Stimulated activated CD4-positive, alpha-beta T cell treated with anti-CD3 and anti-CD28 coated beads, Interleukin-15, amount 100 ng/mL, for 1 hour (primary cell): ENCODE measurements at places on chromosomes 12 and 14.

DNA sequence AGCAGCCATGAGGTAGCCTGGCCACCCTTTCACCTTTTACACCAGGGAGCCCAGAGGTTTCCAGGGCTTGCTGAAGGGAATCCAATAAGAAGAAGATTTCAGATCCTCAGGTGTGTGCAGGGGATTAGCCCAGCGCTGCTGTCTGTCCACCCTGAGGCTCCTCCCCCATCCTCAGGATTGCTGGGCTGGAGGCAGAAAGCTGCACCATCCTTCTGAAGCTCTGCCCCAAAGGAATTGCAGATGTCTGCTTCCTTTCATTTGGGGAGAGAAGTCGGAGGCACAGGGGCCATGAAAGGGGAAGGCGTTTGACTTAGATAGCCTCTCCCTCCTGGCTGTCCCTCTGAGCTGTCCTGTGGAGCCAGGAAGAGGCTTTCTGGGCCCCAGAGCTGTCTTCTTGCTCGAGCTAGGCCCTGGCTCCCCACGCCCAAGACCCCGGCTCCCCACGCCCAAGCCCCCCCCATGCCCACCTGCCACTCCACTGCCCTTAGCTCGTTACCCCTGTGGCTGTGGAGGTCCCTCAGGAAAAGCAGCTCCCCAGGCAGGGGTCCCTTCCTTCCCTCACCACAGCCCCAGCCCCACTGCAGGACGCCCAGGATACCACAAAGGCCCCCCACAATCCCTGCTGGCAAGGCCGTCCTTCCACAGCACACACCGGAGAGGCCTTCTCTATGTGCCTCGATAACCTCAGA lies 359.0 kb downstream of the CACNA1C start:
- DNase-seq: no peak

- DNase-seq: no peak
Observed at GRCh38 chr14:71203306-71203705, 296.0 kb downstream of the PCNX1 start.

DNA sequence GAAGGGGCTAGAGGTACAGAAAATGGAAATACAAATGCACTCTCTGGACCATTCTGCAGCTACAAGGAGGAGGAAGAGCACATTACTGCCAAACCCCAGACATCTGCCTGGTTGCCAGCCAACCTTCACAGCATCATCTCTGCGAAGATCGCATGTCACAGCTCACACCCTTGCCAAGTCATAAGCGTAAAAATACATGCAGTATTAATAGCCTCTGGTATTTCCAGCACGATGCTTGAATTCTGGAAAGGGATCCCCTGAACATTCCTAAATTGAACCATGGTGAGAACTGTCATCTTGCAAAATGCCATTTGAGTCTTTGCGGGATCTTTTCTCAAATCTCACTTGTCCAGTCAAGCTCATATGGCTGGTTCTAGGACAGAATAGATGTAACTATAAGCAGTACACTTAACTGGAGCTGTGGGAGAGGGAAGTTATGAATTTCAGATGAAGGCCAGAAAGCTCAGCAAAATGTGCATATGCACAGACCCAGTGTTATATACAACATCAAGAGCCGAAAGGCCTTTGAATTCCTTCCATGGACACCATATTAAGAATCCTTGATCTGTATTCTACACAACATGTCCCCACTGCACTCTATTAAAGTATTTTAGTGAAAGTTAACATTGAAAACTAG lies 211.6 kb downstream of the DUSP6 start:
- DNase-seq: no peak

DNA sequence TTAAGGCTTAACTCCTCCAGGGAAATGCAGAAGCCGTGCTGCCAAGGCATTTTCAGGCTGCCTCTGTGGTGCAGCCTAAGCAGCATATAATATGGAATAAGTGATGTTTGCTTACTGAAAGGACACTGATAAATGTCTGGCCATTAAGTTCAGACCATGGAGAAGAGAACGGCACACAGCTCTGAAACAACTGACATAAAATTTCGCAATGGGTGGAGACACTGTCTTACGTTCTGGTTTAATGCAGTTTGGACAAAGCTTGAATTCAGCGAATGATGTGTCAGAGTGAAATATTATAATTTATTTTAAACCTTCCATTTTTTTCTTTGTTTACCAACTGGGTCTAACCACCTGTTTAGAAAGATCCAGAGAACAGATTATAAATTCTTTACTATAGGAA lies 27.2 kb upstream of the NRXN3 start:
- DNase-seq: no peak

GRCh38 chr12:115466076-115466475 lies 782.1 kb upstream of the TBX3 start:
- DNase-seq: no peak

- no peak for DNase-seq
Observed at GRCh38 chr12:92573104-92573503, 129.7 kb upstream of the PLEKHG7 start.

- DNase-seq: no peak
Observed at GRCh38 chr12:101859664-101860607, 17.4 kb upstream of the DRAM1 start.

DNA sequence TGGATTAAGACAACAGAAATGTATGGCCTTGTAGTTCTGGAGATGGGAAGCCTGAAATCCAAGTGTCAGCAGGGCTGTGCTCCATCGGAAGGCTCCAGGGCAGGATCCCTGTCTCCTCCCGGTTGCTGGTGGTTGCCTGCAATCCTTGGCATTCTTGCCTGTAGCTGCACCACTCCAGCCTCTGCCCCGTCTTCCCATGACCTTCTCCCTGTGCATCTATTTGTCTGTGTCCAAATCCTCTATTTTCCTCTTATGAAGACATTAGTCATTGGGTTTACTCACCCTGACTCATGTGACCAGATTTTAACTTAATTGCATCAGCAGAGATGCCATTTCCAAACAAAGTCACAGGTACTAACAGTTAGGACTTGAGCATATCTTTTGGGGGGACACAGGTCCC lies 15.1 kb downstream of the TUNAR start:
- no peak for DNase-seq

GRCh38 chr12:52865090-52865944 lies 16.5 kb upstream of the KRT78 start:
- no peak for DNase-seq

DNA sequence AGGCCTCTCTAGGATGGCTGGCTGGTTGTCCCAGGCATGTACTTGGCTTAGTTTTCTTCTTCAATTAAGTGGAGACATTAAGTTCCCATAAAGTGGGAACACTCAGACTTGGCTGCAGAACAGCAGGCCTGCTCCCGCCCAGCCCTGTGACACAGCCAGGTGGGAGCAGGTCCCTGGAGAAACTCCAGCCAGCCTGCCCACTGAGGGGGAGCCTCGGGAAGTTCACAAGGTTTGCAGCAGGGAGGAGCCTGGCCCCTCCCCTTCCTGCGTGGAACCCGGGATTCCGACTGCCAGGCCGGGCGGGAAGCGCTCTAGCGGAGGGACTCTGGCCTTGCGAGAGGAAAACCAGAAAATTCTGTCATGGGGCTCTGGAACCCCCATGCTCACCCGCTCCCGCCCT lies 98.3 kb upstream of the EVL start:
- DNase-seq: no peak

DNA sequence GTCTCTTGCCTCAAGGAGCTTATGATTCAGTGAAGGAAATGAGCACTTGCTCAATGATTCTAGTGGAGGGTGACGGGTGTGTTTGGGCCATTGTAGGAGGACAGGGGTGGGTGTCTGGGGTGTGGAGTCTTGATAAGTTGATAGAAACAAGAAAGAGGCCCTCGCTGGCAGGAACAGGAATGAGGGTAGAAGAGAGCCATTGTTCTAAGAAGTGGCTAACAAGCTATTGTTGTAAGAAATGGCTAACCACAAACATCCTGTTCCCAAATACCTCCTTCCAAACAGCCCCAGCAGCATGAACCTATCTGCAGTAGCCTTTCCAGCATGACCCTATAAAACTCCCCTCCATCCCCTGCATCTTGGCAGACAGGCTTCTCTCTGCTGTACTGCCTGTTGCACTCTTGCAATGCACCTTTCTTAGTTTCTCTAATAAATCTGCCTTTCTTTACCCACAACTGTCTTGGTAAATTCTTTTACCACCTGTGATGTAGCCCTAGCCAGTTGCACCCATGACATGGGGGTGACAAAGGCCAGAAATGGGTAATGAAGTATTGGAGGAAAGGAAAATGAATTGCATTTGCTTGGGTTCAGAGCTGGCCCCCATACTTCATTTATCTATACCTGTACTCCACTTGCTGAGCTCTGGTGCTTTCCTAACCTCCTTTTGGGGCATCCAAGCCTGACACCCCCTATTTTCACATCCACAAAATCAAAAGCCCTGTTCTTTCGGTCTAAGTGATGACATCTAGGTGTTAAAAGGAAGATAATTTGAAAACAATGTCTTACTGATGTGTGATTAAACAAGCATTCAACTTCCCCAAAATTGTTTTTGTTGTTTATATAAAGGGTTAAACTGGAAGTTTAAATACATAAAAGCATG lies 389.1 kb downstream of the GRIN2B start:
- no peak for DNase-seq

- no peak for DNase-seq
Observed at GRCh38 chr14:79411403-79412174, 799.7 kb downstream of the DIO2 start.

- DNase-seq: no peak
Observed at GRCh38 chr14:68663385-68664076, 129.3 kb downstream of the ZFP36L1 start.

GRCh38 chr12:53577941-53578352 lies 48.2 kb downstream of the ATF7 start:
- no peak for DNase-seq

GRCh38 chr12:79347866-79348265 lies 342.9 kb downstream of the PAWR start:
- no peak for DNase-seq

GRCh38 chr12:92027243-92027642 lies 118.4 kb downstream of the BTG1 start:
- no peak for DNase-seq

- DNase-seq: no peak
Observed at GRCh38 chr12:51023625-51024382, 2.4 kb downstream of the SLC11A2 start.

- no peak for DNase-seq
Observed at GRCh38 chr12:107007411-107007810, 20.5 kb upstream of the MTERF2 start.

- DNase-seq: no peak
Observed at GRCh38 chr12:32039917-32040575, 66.6 kb upstream of the BICD1 start.

GRCh38 chr12:23555825-23556207 lies 393.7 kb downstream of the SOX5 start:
- no peak for DNase-seq

DNA sequence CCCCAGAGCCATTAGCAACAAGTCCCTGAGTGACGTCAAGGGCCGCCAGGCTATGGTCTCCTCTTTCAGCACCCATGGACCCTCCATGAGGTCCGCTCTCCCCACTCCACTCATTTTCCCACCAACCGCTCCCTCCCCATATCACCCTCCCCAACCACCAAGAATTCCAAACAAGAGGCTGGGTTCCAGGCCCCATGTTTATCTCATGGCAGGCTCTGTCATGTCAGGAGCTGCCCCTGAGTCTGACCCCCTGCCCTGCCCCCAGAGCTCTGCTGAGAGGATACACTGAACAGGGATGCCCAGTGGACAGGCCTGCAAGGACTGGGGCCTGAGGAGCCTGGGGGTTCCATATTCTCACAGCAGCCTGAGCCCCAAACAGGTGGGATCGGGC lies 21.6 kb upstream of the SMUG1 start:
- no peak for DNase-seq

- no peak for DNase-seq
Observed at GRCh38 chr12:110234755-110235154, 46.3 kb upstream of the ATP2A2 start.

DNA sequence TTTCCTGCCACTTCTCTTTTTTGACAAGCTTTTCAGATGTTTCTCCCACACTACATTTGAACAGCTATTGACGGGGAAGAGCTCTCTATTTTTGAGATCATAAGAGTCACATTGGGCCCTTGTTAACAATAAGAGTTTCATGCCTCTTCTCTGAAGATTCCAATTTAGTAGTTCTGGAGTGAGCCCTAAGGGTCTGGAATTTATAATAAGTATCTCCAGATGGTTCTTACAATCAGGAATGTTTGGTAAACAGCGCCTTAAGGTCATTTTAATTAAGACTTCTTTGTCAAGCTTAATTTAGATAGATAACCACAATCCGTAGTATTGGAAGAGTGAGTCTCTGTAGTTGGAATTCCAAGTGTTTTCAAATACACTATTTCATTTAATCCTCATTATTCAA lies 60.6 kb upstream of the HECTD1 start:
- DNase-seq: no peak

DNA sequence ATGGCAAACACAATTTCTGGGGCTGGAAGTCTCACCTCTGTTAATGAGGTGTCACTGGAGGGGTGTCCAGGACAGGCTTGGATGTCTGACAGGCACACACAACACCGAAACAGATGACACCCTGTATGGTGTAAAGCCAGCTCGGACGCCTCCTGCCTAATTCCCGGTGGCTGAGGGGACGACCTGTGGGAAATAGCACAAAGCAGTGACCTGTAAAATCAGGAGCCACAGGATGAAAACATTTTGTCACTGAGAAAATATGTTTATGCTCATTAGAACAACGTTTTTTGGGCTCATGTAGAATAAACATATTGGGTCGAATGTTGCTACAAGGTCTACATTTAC lies 285.0 kb upstream of the RTL1 start:
- no peak for DNase-seq

DNA sequence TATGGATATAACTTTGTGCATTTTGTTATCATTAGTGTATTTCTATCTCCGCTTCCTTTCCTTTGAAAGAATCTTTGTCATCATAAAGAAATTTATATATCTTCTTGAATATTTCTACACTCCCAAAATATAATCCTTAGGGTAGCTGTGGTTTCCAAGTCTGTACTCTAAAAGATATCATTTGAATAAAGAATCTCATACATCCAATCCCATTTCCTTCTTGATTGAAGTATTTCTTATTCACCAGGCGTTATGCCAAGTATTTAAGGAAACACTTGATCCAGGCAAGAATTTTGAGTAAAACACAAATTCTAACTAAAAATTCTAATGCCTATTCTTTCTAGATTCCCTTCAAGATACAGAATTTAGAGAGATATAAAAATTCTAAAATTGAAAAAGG lies 821.8 kb downstream of the GALC start:
- DNase-seq: no peak

DNA sequence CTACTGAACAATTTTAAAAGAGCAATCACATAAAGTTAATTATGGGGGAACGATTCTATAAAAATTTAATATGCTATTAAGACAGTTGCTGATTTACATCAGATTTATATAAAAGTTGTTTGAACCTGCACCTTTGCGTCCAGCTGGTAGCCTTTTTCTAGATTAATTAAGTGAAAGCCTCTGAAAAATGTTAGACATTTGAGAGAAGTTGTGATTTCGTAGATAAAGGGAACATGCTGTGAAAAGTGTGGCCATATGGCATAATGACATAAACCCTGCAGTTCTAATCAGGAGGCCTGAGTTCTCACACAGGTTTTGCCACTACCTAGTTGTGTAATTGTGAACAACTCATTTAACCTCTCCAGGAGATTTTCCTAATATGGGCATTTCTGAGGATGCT lies 187.2 kb downstream of the TMTC2 start:
- no peak for DNase-seq
